ENCODE measurements at places on chromosomes 16 and 17.

GRCh38 chr16:50208460-50208931 lies 55.4 kb downstream of the TENT4B start:
- DNase-seq, result no peak

DNA sequence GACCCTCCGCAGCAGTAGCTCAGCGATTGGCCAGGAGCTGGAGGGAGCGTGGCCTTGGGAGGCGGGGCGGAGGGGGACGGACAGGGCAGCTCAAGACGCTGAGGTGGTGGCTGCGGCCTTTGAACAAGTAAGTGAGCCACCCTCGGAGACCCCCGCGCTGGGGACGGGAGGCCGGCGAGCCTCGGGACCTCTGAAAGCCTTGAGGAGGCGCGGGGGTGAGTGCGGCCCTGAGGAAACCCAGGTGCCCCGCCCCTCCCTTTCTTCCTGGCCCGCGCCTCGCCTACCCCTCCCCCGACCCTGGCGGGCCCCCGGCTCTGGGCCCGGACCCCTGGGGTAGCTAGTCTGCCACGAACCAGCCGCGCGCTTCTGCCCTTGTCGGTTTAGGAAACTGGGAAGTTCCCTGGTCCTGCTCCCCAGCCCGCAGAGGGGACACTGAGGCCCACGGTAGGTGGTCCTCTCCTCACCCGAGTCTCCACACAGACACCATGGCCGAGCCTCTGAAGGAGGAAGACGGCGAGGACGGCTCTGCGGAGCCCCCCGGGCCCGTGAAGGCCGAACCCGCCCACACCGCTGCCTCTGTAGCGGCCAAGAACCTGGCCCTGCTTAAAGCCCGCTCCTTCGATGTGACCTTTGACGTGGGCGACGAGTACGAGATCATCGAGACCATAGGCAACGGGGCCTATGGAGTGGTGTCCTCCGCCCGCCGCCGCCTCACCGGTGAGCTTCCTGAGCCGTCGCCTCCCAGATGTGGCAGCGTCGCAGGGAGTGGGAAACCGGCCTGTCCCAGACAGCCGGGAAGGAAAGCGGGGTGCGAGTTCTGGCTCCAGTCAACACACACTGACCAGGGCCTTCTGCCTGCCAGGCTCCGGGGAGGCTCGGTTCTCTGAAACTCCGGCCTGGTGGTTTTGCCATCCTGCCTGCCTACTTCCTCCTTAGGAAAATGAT lies at the start of gene MAPK7:
TSS of gene MAPK7 (plus strand) at position 83 of the 945 bp plus-strand sequence. CDS start at position 486, 403 bp downstream.
- no peak for DNase-seq

- no peak for DNase-seq
These were observed 304.4 kb downstream of the SOX9 start for GRCh38 chr17:72425133-72425793.

GRCh38 chr17:80679816-80680215 lies 135.2 kb downstream of the RPTOR start:
- DNase-seq, result no peak

- peak; percentile 16 for DNase-seq
These were observed 7.2 kb upstream of the MRPS23 start for GRCh38 chr17:57856792-57857620.

GRCh38 chr16:12417815-12418211 lies 385.9 kb downstream of the CPPED1 start:
- DNase-seq, result no peak

DNA sequence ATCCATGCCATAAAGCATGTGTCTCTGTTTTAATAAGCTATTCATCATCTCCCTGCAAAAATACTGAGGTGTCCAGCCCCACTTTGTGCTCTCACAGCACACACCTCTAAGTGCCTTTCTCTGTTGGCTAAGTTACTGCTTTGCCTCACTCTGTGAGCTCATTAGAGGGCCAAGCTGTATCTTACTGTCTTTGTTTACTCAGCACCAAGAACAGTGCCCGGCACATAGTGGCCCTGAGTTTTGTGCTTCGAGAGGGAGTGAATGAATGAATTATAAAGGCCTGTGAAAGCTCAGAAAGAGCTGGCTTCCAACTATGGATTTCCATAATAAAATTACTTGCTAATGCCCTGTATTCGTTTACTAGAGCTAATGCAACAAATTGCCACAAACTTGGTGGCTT lies 50.2 kb upstream of the NOG start:
- DNase-seq, result no peak

- DNase-seq, result no peak
These were observed 260.0 kb downstream of the HAPSTR1 start for GRCh38 chr16:9351440-9351839.

DNA sequence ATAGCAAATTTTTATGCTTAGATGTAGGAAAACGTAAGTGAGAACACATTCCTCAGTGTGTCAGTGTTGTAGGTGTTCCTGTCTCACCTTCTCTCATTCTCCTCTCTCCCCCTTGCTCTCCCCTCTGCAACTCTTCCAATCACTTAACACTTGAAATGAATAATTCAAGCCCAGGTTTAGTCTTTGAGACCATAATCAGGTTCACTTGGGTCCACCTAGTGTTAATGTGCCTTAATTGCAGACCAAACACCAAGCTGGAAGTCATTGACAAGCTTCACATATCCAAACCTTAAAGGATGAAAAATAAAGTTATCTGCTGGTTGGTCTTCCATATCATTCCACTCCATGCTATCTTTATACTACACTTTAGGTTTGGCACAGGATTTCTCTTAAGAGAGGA lies 37.0 kb downstream of the STXBP4 start:
- DNase-seq, result peak; percentile 30

DNA sequence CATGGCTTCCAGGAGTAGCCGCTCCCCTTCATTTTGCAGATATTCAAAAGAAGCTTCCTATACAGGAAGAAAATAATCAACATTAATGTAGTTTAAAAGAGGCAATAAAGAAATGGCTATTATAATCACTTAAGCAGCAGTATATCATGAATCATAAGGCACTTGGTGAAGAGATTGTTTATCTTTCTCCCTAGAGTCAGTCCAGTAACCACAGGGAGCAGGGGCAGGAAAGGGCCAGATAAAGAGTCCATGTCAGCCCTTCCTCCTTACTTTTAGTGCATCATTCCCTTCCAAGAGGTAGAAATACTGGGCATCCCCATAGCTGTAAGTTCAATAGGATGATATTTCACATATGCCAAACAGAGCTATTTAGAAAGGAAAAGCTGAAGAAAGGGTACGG lies 184.6 kb upstream of the C17orf78 start:
- no peak for DNase-seq

DNA sequence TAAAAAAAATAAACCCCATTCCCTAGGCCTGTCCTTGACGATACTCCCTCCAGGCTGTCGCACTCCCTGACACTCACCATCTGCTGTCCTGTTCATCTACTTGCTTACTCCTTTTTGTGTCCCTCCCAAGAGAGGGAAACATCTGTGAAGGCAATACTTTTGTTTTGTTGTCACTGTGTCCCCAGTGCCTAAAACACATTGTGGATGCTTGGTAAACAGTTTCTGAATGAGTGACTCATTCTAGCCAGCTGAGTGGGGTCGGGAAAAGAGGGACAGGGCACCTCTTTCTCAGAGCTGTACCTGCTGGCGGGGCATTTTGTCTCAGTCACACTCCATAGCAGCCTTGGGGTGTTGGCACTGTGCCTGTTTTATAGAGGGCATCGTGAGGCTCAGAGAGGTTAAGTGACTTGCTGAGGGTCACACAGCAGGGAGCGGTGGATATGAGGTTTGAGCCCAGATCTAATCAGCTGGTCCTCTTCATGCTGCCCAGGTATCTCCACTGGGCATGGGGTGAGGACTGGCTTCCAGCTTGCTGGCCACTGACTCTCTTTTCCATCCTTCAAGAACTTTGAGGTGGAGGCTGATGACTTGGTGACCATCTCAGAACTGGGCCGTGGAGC lies 15.6 kb downstream of the MAP2K3 start:
- no peak for DNase-seq

GRCh38 chr17:65041518-65041917 lies 15.0 kb downstream of the GNA13 start:
- DNase-seq, result no peak

DNA sequence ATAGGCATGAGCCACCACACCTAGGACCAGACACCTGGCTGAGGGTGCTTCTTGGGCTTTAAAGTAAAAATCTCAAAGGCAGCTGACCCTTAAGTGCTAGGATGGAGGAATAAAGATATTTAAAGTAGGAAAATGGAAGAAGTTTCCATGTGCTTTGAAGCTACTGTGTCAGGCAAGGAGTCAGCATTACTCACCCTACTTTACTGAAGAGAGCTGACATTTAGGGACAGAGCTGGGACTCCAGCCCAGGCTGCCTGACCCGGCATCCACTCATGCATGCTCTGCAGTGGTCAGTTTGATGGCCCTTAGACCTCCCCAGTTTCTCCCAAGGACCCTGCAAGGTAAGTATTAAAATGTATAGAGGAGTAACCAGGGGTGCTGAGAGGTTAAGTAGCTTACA lies 124.7 kb upstream of the PLCG2 start:
- DNase-seq, result no peak

- peak; percentile 71 for DNase-seq
These were observed at the start of gene ARHGAP44 for GRCh38 chr17:12789481-12790248. ARHGAP44 (plus strand) TSS chr17:12789498; CDS start chr17:12789839, 341 bp downstream.

- no peak for DNase-seq
These were observed 34.0 kb downstream of the KIAA0513 start for GRCh38 chr16:85061566-85061965.

- DNase-seq, result no peak
These were observed 488.6 kb downstream of the CDH8 start for GRCh38 chr16:61547626-61548025.

- DNase-seq, result no peak
These were observed 474.4 kb downstream of the SLC39A11 start for GRCh38 chr17:72618001-72618509.

- DNase-seq, result no peak
These were observed 27.7 kb downstream of the PPM1E start for GRCh38 chr17:58783380-58783779.

DNA sequence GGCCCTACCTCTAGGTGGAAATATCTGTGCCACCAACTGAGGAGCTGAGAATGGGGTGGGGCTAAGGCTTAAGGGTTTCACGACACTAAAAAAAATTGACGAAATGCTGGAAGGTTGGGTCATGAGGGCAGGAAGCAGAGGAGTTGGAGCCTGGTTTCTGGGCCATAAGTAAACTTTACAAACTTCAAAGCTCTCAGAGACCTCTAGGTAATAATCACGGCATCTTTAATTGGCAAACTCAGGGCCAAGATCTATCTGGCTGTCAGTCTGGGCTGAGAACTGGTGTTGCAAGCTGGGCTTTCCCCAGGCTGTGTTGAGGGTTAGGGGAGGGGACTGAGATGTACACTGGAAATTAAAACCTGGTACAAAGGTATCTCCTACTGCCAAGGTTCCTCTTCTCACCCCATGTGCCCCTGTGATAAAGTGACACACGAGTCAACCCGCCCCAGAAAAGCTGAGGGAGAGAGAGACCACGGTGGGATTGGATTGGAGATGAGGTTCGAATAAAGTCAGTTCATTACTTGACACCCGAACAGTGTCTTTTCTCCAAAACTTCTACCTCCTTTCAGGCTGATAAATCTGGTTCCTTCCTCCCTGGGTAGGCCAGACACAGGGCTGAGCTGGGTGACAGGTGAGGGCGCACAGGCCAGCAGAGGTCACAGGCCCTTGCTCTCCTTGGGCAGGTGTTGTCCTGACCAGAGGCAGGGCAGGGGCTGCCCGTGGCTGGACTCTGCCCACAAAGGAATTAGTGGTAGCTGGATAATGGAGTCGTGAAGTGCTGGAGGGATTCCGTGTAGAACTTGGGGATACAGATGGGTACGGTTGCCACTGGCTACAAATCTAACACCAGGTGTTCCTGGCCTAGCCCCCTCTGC lies 4.0 kb upstream of the ZNF768 start:
- no peak for DNase-seq

DNA sequence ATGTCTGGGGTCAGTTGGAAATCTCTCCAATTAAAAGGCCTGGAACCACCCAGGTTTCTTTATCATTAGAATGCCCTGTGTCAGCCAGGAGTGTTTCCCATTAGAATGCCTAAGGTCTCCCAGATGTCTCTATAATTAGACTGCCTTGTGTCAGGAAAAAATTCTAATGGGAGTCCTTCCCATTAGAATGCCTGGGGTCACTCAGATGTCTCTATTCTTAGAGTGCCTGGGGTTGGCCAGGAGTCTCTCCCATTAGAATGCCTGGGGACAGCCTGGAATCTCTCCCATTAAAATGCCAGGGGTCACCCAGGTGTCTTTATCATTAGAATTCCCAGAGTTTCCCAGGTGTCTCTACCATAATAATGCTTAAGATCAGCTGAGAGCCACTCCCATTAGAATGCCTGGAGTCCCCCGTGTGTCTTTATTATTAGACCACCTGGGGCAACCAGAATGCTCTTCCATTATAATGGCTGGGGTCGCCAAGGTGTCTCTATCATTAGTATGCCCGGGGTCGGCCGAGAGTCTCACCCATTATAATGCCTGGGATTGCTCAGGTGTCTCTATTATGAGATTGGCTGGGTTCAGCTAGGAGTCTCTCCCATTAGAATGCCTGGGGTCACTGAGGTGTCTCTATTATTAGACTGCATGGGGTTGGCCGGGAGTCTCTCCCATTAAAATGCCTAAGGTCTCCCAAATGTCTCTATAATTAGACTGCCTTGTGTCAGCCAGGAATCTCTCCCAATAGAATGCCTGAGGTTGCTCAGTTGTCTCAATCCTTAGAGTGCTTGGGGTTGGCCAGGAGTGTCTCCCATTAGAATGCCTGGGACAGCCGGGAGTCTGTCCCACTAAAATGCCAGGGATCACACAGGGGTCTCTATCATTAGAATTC lies 2254.6 kb downstream of the TP53TG3F start:
- DNase-seq, result no peak

- DNase-seq, result no peak
These were observed 248.8 kb upstream of the TBX2 start for GRCh38 chr17:61150686-61151299.

GRCh38 chr17:50027172-50027880 lies 28.6 kb upstream of the ITGA3 start:
- DNase-seq, result no peak

GRCh38 chr16:87144232-87144631 lies 173.0 kb downstream of the C16orf95 start:
- no peak for DNase-seq

DNA sequence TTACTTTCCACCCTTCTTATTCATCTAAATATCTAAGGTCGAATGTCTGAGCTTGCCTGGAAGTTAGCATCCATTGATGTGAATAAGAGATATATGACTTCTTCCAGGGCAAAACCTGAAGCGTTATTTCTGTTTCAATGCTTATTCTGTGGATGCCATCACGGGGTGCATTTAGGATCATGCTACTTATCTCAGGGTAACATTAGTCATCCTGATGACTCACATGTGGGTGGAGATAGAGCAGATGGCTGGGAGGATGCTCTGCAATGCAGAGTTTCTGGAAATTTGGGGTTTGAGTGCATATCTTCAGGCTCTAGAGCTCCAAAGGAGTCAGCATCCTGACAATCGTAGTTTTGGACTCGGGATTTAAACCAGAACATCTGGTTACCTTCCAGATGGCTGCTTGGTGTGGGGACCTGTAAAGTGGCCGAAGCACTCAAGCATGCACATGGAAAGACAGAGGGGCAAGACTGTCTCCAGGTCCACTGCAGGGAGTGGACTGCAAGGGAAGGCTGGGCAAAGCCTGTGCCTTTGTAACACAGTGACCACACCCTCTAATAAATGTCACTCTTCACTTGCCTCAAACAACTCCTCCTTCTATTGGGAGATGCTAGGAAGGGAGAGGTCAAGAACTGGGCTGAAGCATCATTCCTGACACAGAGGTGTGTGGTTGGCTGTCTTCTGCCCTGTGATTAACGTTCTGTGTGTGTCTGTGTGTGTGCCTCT lies 175.2 kb upstream of the SALL1 start:
- DNase-seq, result no peak
